Activated CD4-positive, alpha-beta memory T cell treated with anti-CD3 and anti-CD28 coated beads for 36 hours (primary cell): ENCODE measurements at places on chromosomes 1 and 21.
A peak's percentile ranks its signal among the peaks of the same experiment; 100 is the strongest.

DNA sequence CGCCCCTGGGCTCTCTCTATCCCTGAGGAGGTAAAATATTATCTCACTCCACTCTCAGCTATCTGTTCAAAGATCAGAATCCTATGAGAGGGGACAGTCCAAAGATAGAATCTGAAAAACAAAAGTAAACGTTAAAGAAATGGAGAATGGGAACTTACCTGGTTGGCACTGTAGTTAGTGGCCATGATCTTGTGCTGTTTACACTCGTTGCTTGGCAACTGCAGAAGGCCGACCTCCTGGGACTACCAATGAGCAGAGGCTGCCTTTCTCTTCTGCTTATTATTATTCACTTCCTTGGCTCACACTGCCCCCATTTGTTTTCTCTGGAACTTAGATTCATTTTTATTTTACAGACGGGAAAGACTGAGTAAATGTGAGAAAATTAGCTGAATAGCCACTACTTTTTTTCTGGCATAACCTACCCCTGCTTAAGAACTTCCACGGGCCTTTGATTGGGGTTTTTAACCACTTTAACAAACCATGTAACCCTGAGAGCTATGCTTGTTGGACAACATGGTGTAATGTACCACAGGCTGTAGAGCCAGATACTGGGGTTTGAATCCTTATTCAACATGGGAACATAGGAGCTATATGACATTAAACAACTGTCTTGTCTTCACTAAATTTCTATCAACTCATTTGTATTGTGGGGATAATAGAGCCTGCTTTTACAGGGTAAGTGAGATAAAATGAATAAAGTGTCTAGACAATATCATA, at the start of gene CFAP126:
Gene CFAP126, minus strand, starts transcription at position 193 of the 717 bp plus-strand sequence. Its CDS starts 8 bp downstream, at position 185.
- DNase-seq = peak; percentile 66

- no peak for DNase-seq
Measured at GRCh38 chr1:212281590-212281989, 3.6 kb upstream of the PPP2R5A start.

DNA sequence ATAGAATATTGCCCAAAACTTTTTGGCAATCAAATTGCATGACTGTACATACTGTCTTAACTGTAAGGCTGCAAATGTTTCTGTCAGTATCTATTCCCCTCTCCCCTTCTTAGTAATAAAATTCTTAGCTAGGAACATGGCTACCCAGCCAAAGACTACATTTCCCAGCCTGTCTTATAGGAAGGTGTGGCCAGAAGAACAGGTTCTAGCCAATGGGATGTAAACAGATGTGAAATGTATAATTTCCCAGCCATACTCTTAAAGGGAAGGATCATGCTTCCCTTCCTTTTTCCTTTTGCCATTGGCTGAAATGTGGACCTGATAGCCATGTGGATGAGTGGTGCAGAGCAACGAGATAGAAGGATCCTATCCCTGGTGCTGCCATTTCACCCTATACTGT, 7.0 kb upstream of the HIVEP3 start:
- no peak for DNase-seq

DNA sequence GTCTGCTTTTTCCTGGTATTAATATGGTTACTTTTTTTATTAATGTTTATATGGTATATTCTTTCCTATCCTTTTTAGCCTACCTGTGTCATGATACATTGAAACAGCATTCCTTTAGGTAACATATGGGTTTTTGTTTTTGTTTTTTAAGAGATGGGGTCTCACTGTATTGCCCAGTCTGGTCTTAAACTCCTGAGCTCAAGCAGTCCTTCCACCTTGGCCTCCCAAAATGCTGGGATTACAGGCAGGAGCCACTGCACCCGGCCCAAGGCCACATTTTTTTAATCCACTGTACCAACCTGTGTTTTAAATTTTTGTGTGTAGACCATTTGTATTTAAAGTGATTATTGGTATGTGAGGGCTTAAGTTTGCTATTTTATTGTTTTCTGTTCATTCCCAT, 43.1 kb downstream of the PKN2 start:
- no peak for DNase-seq

DNA sequence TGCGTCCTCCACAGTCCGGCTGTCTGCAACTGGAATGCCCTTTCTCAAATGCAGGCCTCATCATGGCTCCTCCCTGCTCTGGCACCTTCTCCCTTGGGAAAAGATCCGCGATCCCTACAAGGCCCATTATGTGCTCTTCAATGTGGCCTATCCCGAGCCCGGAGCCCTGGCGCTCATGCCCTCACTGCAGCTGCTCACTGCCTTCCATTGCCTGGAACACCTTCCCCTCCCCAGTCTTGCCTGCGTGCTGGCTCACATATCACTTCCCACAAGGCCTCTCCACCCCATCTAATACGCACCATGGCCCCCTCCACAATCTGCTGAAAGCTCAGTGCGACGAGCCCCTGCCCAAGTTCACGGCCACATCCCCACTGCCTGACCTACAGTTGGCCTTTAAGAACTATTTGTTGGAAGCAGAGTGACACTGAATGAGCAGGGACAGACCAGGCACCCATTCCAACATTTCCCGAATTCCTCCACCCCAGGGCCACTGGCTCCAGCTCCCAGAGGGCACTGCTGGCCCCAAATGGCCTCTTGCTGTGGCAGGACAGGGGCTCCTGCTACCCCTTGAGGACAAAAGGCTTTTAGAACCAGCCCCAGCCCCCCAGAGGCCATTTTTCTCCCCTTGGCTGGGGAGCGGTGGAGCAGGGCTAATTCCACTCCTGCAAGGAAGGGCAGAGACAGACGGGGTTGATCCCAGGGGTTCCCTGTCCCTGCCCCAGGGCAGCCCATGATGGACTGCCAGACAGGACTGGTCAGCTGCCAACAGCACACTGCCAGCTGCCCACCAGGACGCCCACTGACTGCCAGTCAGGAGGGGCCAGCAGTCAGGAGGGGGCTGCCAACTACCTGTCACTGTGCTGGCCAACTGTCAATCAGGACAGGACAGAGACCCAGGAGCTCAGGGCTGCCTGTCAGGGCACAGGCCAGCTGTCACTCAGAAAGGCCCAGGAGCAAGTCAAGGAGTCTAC, 64.8 kb downstream of the DHRS3 start:
- DNase-seq = no peak

GRCh38 chr1:212928323-212929291, 21.7 kb upstream of the VASH2 start:
- no peak for DNase-seq

- DNase-seq = no peak
Measured at GRCh38 chr1:93207211-93207610, 26.7 kb downstream of the CCDC18 start.

DNA sequence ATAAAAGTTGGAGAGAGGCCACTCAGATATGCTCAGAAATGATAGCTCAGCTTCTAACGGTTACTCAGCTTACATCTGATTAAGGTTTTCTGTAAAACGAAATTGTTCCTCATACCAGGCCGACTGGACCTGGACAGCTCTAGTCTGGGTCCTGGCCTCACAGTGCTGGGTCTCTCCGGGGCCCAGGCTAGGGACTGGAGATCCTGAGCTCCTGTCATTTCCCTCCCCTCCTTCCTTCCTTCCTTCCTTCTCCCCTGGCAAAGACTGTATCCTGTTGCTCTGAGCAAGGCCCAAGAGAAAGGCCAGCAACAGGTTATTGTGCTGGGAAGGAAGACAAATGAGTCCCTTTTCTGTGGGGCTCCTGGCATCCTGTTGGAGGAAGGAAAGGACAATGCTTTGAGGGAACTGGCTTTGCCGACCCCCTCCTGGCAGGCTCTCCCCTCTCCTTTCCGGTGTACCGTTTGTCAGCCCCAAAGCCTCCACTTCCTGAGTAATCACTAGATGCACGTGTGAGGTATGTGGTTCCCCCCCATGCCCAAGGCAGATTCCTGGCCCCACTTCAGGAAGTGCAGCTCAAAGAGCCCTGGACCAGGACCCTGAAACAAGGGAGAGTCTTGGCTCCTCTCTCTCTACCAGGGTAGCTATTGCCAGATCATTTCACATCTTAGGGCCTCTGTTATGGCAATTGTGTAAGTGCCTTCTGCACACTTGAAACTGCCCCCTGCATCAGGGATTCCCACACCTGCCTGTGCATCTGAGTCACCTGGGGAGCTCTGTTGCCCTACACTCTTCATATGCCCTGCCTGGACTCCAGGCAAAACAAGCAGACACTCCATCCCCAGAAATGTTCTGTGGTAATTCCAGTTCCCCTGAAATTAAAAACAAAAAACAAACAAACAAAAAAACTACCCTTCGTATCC, 212.7 kb upstream of the FGGY start:
- no peak for DNase-seq

DNA sequence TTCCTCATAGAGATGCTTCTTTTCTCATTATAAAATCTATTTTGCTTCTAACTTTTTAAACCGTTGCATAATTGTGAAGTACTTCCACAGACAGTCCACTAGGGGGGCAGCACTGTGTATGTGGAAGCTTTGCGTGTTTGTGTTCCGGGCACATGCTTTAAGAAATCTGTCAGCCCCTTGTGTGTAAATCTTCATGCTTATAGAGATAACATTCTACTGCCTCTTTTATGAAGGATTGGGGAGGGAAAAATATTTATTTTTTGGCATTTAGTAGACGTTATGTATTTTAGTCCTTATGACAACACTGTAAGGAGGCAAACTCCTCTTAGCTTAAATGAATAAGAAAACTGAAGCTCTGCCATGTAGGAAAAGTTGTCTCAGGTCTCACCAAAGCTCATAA, 157.3 kb upstream of the PTGFR start:
- DNase-seq = no peak

- peak; percentile 75 for DNase-seq
Measured at GRCh38 chr21:31173881-31174555, 135.7 kb upstream of the KRTAP19-8 start.

DNA sequence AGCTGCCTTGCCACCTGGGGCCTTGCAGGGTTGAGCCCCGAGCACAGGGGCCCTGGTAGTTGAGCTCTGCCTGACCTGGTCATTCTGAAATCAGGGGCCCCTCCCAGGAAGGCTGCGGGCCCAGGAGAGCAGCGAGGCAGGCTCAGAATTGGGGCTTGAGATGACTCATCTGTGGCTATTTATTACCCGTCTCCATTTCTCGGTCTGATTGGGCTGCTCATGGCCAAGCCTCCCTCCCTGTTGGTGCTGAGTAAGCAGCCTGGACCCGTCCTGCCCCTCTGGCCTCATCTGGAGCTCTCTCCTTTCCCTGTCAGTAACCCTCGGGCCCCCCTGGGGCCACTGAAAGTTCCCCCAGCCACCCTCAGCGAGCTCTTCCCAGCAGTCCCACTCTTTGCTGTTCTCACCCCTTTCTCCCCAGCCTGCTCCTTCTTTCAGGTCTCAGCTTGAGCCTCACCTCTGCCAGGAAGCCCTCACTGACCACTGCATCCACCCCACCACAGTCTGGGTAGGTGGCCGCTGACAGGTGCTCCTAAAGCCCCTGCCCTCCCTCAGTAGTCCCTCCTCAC, 11.0 kb upstream of the TNFRSF8 start:
- peak; percentile 80 for DNase-seq

- no peak for DNase-seq
Measured at GRCh38 chr1:91736715-91737615, 149.0 kb downstream of the TGFBR3 start.

DNA sequence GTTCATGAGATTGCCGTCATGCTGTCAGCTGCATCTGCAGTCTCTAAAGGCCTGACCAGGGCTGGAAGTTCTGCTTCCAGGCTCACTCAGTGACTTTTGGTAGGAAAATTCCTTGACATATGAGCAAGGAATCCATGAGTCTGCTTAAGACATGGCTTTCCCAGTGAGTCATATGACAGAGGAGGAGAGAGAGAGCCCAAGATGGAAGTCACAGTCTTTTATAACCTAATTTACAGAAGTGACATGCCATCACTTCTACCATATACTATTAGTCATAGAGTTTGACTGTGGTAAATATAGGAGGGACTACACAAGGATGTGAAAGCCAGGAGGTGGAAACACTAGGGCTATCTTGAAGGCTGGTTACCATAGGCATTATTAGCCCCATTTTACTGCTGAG, 115.2 kb downstream of the ROR1 start:
- no peak for DNase-seq

DNA sequence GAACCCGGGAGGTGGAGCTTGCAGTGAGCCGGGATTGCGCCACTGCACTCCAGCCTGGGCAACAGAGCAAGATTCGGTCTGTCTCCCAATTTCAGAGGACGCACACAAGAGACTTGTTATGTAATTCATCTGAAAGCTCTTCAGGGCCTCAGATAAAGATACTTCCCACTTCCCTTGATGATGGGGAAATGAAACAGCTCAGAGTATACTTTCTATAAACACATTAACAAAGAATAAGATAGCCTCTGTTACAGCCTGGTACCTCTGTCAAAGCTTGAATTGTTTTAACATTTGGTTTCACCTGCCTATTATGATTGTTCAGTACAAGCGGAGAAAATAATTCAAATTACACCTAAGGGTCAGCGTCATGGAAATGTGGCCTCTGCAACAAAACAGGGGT, 622.9 kb upstream of the ADGRL4 start:
- no peak for DNase-seq

DNA sequence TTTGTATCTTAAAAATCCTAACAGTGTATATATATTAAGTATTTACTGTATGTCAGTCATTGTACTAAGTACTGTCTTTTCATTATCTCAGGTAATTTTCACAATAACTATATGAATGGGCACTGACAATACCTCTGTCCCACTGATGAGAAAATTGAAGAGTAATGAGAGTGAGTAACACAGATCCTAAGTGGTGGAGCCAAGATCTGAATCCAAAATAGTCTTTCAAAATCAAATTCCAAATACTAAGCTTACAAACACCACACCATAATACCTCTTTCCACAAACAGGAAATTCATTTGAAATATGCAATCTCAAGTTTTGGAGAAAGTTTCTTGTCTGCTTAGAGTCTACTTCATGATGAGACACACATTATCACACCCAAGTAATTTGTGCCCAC, 105.9 kb upstream of the EDEM3 start:
- DNase-seq = no peak

DNA sequence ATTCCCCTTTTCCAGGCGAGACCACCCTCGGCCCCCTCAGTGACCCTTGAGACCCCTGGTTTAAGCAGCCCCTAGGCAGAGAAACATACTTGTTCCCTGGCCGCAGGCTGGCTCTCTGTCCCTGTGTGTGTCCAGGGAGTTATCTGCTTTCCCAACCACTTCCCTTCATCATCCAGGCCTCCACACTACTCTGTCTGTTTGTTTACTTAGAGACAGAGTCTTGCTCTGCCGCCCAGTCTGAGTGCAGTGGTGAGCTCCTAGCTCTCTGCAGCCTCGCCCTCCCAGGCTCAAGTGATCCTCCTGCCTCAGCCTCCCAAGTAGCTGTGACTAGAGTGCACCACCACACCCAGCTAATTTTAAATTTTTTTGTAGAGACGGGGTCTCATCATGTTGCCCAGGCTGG, 5.8 kb upstream of the VWA1 start:
- no peak for DNase-seq

DNA sequence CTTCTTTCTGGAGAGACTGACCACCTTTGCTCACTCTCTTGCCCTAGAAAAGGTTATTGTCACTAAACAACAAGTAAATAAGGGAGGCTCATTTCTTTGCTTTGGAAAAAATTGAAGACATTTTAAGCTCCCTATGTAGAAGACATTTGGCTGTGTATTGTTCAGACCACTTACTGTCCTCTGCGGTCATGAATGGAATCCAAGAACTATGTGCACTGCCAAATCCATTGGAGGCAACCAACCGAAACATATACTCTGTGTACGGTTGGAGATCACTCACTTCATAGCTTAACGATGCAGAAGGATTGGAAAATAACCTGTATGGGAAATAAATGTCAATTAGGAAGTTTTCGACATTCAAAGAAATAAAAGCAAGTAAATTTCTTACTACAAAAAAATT, 332.8 kb downstream of the KCTD3 start:
- DNase-seq = no peak
